ENCODE measurements at places on chromosomes 1 and 21.

GRCh38 chr1:198903203-198903602 is 264.4 kb downstream of the PTPRC start:
- DNase-seq: no peak

DNA sequence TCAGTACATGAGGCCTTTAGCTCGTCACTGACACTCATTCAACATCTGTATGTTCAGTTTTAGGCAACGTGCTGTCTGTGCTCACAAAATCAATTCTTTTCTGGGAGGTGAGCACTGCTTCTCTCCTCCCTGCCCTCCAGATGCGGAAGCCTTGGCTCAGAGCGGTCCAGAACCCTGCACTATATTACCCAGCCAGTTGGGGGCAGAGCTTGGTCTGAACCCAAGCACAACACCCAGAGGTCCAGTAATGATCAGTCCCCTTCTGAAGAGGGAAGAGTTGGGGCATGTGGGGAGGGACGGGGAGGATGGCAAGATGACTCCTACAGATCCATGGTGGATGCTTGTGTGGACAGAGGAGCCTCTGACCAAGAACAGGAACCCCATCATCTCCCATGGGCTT is 5.6 kb upstream of the DSCAM start:
- no peak for DNase-seq

DNA sequence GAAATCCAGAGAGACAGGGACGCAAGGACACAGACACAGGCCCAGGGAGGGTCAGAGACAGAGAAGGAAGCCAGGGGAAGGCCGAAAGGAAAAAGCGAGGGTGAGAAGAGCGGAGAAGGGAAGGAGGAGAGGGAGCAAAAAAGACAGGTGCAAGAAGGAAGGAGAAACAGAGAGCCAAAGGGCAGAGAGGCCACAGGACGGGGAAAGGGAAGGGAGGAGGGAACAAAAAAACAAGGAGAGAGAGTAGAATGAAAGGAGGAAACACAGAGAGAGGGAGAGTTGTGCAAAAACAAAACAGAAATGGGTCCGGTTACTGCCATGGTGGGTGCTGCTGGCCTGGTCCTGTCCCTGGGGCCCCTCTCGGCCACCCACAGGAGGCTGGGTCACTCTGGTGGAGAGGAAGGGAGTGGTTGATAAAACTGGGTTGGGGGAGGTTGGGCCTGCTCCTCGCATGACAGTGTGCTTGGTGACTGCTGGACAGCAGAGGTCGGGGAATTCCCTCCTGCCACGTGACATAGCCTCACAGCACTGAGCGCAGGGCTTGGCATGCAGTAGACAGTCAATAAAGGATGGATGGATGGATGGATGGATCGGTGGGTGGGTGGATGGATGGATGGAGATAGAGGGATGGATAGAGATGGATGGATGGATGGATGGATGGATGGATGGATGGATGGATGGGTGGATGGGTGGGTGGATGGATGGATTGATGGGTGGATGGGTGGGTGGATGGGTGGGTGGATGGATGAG is 64.8 kb downstream of the RAP1GAP start:
- no peak for DNase-seq

GRCh38 chr21:45003331-45004058 is 63.7 kb downstream of the SLX9 start:
- DNase-seq: no peak

- DNase-seq: no peak
These were observed 78.1 kb downstream of the PLPPR5 start for GRCh38 chr1:98926597-98926996.

DNA sequence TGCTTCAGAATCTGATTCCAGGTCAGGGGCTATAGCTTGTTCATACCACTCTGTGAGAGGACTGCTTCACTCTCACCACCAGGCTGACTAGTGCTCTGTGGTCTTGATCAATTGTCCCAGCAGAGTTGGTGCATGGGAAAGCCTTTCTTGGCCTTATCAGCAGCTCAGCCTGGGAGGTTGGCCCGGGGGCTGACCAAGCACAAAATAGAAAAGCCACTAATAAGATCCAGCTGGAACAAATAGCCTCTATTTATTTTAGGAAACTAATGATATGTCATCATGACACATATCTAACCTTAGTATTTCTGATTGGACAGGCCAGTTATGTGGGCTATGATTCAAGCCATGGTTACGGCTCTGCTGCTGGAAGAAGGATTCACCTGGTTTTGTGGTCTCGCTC is 134.2 kb downstream of the GDAP2 start:
- no peak for DNase-seq

DNA sequence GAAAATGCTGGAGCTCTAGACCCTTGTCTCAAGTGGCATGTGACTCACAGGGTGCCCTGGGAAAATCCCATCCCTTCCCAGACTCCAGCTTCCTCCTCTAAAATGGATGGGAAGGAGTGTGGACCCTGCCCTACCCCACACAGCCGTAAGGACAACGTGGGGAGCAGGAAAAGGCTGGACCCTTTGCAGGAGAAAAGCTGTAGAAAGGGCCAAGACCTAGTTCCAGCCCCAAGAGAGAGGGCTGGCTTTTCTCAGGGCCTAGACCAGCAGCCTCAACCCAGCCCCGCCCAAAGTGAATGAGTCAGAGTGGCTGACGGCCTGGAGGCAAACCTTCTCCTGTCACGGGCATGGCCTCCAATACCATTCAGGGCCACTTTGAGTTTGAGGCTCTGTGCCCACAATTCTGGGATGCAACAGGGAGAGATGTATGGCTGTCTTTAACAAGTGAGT is 1.1 kb downstream of the LAMB3 start:
- DNase-seq: peak; percentile 46

Measured in 8988T (cell line).